ENCODE measurements at places on chromosomes 7 and 10.

DNA sequence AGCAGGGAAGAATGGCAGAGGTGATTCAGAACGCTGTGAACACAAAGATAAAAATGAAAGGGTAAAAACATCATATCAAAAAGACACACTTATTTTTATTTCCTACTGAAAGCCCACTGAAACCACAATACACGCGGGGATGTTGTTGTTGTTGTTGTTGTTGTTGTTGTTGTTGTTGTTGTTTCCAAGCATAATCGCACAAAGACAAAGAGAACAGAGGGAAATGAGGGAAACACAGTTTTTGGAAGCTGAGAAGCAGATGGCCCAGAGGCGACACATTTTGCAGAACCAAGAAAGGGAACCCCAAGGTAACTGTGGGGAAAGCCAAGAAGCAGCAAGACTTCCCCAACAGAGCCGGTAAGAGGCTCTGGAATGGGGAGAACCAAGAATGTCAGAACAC is 113.9 kb downstream of the PARD3 start:
- no peak for DNase-seq

- no peak for DNase-seq
Measured at GRCh38 chr7:155594163-155594732, 47.9 kb upstream of the CNPY1 start.

DNA sequence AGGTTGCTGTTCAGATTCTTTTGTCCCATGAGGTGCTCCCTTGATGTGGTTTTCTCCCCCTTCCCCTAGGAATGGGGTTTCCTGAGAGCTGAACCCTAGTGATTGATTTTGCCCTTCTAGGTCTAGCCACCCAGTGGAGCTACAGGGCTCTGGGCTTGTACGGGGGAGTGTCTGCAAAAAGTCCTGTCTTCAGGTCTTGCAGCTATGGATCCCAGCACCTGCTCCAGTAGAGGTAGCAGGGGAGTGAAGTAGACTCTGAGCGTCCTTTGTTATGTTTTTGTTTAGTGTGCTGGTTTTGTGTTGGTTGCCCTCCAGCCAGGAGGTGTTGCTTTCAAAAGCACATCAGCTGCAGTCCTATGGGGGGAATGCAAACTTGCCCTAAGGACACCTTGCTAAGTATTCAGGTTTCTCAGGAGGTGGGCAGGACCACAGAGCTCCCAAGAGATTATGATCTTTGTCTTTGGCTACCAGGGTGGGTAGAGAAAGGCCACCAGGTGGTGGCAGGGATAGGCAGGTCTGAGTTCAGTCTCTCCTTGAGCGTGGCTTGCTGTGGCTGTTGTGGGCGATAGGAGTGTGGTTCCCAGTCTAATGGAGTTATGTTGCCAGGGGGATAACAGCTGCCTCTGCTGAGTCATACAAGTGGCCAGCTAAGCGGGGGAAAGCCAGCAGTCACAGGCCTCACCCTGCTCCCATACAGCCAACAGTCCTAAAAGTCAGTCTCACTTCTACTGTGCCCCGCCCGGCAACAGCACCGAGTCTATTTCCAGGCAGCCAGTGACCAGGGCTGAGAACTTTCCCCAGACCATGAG is 92.4 kb upstream of the JCAD start:
- DNase-seq, result no peak

GRCh38 chr7:150923196-150923595 is 54.9 kb downstream of the KCNH2 start:
- no peak for DNase-seq

DNA sequence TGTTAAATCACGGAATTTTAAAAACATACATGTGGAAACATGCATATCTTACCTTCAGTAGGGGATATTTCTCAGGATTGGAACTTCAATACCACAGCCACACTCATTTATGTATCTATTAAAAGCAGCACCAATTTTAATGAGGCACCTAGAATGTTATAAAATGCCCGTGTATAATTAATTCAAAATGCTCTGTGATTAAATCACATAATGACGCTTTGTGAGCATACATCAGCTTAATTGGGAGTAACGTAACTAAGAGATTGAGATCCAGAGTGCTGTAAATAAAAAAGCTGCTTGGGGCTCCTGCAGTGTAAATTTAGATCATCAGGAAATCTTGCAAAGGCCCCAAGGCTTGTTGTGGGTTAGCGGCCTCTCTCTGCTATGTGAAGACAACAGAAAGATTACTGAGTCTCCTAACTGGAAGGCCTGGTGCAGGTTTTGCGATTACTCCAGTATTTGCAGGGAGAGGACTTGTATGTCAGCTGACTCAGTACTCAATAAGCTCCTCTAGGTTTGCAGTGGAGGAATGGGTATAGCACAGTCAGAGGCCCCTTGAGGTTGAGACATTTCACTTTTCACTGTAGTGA is 195.5 kb upstream of the PHYHIPL start:
- no peak for DNase-seq

GRCh38 chr7:94289071-94289470 is 105.6 kb upstream of the COL1A2 start:
- no peak for DNase-seq

- no peak for DNase-seq
Measured at GRCh38 chr10:106535304-106535953, 629.1 kb downstream of the SORCS1 start.

- no peak for DNase-seq
Measured at GRCh38 chr10:8049045-8049864, 5.2 kb upstream of the GATA3 start.

GRCh38 chr10:66982792-66983474 is 57.1 kb downstream of the LRRTM3 start:
- no peak for DNase-seq

DNA sequence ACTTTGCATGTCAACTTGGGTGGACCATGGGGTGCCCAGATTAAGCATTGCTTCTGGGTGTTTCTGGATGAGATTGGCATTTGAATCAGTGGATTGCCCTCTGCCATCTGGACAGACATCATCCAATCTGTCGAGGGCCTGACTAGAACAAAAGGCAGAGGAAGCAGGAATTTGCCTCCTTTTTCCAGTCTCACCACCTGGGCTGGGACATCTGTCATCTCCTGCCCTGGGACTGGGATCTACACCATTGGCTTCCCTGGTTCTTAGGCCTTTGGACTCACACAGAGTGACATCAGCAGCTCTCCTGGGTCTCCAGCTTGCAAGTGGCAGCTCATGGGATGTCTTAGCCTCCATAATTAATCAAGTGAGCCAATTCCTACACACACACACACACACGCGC is 10.3 kb downstream of the SLC13A4 start:
- DNase-seq, result no peak

DNA sequence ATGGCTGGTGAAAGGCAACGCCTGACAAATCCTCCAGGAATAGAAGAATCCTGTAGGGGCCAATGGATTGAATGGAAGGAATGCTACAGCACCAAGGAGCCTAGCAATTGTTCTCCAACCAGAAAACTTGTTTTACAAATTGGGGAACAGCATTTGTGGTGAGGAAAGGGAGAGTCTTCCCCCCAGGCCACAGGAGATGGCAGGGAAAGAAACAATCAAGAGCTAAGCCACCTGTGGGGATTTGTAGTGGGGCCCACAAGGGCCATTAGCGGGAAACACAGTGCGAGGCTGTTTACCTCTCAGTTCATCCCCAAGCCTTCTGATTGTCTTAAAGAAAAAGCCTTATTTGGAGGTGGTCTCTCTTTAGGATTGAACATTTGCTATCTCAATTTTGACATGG is 48.5 kb upstream of the KCNMA1 start:
- no peak for DNase-seq

DNA sequence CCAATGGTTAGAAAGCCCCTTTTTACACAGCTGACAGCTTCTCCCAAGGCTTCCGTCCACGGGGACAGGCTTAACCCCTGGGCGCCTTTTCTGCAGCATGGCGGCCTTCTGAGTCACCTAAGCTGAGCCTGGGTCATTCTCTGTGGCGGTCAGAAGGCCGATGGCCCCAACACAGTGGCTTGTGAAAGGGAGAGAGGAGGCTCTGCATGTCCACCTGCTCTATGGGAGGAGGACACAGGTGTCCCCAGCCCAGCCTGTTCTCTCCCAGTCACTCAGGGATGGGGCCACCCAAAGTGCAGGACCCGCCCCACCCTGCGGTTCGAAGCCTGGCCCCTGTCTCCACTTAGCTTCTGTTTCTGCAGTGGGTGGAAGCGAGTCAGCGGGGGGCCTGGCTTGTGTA is 20.4 kb upstream of the TTYH3 start:
- no peak for DNase-seq

GRCh38 chr10:90925079-90926029 is 4.5 kb upstream of the ANKRD1 start:
- no peak for DNase-seq

DNA sequence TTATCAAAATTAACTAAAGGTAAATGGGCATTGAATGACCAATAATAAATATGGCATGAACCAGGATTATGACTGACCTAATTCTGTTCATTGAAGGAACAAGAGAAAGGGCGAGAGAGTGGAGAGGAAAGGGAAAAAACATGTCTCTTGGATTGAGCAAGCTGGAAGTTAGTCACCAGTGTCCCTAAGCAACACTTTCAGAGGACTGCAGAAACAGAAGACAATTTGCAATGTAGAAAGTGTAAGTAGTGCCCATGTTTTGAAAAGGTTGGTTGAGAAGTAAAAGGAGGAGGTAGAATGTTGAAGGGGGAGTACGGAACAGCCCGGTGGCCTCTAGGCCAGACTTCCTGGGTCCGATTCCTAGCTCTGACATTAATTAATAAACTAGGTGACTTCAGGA is 94.6 kb downstream of the FAS start:
- DNase-seq, result no peak

DNA sequence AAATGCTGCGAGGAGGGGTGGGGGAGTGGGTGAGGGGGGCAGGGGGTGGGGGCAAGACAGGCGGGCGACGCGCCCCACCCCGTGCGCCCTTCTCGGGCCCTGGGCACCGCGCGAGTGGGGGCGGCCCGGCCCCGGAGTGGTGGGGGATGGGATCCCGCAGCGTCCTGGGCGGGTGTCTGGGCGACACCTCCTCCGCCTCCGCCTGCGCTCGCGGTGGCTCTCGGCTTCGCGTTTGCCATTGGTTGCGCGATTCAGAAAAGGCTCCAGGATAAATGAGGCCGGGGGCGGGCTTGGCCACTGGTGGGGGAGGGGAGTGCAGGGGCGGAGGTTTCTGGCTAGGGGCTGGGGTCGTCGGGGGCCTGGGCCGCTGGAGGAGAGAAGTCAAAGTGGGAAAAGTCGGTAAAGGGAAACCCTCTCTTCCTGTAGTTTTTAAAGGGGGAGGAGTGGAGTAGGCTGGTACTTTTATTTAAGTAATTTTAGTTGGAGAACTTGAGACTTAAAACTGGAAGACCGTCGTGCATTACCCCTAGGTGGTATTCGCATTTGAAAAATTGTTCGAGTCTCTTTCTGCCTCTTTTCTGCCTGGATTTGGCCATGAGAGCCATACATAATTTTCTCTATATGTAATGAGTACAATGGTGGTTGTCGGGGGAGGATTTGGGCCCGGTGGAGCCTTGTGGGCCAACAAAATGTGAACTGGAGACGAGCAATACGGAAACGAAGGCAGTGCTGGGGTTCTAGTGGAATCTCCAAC is 992 bp upstream of the IGF2BP3 start:
- no peak for DNase-seq

DNA sequence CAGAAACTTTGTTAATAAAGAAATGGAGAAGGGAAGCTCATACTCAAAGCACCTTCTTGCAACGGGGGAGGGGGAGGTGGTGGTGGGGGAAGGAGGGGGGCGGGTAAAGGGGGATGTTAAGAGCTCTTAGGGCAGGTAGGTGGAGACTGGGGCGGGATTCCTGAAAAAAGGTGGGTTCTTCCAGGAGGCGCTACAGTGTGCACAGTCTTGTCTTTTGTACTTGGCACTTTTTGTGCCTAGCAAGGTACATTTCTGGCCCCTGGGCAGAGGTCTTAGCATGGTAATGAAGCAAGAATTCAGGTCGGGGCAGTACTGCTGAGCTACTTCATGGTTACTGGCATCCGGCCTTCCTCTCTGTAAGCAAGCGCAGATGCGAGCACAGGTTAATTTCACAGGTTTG is 15.2 kb upstream of the LAMB4 start:
- DNase-seq, result no peak

DNA sequence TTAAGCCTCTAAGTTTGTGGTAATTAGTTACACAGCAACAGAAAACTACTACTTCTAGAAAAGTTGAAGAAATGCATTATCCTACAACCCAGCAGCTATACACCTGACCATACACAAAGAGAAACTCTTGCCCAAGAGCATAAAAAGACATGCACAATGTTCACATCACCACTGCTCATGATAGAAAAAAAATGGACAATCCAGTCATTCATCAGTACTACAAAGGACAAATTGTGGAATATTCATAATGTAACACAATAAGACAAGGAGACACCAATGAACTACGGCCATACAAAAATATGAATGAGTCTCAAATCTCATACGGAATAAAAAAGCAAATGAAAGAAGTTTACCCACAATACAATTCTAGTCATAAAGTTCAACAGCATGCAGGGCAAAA is 87.4 kb downstream of the ZFAND4 start:
- DNase-seq, result no peak

Measured in activated CD8-positive, alpha-beta memory T cell treated with anti-CD3 and anti-CD28 coated beads for 1 hour (primary cell).